ENCODE measurements at places on chromosomes 3 and 15.
A peak's percentile ranks its signal among the peaks of the same experiment; 100 is the strongest.

- no peak for DNase-seq
Observed at GRCh38 chr15:39602143-39602542, 21.3 kb downstream of the THBS1 start.

DNA sequence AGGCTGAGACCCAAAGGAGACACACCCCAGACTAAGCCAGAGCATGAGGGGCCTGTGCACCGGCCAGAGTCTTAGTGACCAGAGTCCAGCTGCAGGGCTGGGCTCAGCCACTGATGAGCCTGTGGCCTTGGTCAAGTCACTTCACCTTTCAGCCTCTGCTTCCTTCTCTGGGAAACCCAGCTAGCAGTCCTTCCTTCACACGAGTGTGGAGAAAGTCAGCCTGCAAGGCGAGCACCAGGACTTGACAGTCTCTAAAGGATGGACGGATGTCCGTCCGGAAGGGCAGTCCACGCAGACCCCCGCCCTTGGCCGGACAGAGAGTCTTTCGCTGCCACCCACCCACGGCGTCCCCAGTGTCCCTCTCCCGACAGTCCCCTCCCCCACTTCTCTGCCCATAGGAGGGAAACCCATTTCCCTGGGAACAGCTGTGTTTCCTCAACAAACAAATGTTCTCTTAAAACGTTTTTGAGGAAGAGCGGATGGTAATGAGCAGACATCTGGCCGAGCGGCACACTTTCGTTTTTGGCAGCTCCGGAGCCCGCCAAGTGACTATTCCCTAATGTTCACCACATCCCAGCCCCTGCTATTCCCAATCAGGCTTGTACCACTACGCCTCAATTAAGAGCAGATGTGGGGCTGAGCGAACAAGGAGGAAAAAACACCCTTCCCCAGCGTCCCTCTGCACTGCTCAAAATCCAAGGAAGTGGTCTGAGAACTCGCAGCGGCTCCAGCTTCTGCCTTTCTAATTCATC lies 129.1 kb upstream of the SMAD3 start:
- DNase-seq = no peak

DNA sequence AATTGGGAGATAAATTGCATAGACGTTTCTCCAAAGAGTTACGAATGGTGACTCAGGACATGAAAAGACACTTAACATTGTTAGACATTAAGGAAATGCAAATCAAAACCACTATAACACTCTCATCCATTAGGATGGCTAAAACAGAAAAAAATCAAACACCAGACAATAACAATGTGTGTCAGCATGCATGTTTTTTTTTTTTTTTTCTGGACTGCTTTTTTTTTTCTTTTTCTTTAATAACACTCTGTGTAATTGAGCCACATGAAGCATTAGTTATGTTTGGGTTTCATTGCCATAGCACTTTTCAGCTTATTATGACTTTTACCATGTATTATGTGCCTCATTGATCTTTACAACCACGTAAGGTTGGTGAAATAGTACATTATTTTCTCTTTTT lies 95.0 kb downstream of the NFKBIZ start:
- DNase-seq = no peak

DNA sequence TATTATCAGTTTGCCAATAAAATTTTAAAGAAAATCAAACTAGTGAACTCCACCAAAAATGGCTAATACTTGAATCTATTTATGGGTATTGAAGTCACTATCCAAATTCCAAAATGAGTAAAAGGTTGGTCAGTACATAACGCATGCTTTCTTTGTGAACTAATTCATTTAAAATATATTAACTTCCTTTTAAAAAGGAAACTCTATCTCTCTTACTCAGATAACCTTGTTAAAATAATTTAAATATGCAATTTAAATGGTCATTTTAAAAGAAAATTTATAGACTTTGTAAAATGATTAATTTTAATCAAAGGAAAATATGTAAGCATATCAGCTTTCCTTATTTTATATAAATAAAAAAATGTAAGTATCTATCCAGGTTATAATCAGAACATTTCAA lies 419.4 kb upstream of the ZNF385D start:
- no peak for DNase-seq

- no peak for DNase-seq
Observed at GRCh38 chr15:61503383-61503969, 274.4 kb upstream of the RORA start.

DNA sequence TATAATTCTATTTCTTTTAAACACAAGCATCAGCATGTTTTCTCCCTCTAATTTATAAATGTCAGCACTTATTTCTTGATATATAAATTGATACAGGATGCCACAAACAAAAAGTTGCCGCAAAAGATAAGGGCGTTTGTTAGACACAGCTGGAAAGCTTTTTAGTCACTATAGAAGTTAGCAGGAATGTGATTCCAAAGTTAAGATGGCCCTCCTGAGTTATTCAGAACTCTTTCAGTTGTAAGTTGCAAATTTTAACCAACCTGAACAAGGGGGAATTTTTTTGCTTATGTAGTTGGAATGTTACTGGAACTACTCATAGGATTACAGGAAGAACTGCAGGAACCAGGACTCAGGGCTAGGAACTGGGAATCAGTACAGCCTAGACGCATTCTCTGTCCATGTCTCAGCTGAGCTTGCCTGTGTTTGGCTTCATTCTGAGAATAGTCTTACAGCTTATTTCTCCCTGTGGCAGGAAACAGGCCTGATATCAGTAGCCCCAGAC lies 166.3 kb downstream of the VGLL4 start:
- DNase-seq = no peak

DNA sequence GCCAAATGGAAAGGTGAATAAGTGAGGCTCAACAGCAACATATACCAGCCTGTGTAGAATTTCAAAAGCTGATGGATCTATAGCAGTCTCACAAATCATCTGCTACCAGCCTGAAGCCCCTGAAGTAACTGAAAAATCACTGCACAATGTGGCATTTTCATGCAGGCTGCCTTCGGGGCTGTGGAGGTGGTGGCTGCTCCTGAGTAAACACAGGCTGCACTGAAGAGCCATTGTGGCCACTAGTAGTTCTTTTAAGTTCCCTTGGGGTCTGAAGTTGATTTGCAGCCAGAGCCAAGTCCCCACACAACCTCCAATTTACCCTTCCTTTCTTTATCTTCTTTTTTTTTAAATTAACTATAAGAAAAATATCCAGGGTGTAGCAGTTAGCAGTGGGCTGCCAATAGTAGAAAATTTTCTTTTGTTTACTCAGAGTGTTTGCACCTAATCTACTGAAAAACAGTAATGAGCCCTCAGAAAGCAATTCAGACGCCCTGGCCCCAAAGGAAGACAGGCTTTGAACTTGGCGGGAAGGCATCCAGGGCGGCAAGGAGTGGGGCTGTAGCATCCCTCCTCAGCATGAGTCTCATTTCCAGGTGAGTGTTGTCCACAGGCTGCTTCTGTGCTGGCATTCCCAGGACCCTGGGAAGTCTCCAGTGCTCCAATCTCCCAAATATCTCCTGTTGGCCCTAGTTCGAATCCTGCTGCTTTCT lies 13.3 kb upstream of the SUSD5 start:
- DNase-seq = no peak

- DNase-seq = no peak
Observed at GRCh38 chr15:55696221-55696620, 46.7 kb downstream of the PRTG start.

DNA sequence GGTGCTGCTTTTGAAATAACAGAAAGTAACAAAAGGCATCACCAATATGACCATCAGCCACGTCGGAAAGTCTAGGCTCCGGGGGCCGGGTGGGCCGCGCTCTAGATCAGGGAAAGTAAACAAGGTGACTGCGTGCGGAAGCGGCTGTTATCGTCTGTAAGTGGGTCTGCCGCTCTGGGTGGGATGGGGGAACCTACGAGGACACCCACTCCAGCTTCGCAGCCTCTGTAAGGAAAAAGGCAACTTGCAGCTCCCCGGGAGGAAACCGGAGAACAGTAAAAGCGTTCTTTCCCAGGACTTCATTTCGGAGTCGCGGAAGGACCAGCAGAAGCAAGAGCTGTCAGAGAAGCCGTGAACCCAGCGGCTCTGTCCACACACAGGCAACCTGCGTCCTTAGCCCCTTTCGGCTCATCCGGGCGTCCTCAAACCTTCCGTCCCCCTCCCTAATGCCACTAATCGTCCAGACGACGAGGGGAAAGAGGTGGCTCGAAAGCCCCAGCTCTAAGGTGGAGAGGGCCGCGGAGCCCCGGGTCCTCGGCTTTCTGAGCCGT lies 461 bp downstream of the XRN1 start:
- DNase-seq = no peak

GRCh38 chr3:156404217-156404616 lies 150.7 kb downstream of the SSR3 start:
- DNase-seq = no peak

DNA sequence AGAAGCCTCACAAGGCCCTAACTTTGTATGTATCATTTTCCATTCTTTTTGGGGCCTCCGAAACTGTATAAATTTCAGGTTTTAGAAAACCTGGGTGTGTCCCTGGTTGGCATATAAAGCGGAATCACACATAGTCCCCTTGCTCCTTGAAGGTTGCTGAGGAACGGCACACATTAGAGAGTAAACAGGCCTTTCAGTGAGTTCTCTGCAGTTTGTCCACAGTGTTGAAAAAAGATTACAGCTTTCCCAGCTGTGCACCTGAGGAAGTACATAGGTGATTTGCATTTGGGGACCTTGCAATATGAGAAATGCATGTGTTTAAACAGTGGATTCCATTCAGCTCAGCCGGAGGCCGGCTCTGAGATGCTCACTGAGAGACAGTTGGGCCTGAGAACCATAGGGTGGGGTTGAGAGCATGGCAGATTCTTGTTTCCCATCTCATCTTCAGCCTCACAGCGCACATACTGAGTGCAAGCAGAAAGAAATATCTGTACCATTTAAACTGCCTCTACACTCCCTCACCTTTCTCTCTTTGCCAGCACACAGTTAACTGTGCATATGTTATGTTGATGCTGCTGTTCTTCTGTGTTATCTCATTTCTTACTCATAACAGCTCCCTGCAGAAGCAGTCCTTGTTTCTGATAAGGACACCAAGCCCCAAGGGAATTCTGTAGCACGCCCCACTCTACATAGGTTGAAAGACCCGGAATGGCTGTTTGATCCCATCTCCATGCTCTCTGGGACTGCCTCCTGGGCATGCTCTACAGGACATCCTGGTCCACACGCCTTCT lies 60.4 kb downstream of the BOC start:
- no peak for DNase-seq

DNA sequence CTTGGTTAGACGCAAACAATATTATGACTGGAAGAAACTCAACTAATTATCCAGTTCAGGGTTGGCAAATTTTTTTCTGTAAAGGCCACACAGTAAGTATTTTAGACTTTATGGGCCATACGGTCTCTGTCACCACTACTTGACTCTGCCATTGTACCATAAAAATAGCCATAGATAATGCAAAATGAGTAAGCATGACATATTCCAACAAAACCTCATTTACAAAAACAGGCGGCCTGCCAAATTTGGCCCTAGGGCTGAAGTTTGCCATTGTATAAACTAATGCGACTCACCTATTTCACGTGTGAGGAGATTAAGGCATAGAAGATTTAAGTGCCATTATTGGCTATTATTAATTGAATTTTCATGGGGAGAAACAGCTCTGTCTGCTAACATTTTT lies 116.8 kb upstream of the CNTN6 start:
- no peak for DNase-seq

GRCh38 chr15:46366360-46367007 lies 731.7 kb downstream of the SQOR start:
- no peak for DNase-seq

GRCh38 chr3:187327845-187328244 lies 36.3 kb upstream of the MASP1 start:
- no peak for DNase-seq

DNA sequence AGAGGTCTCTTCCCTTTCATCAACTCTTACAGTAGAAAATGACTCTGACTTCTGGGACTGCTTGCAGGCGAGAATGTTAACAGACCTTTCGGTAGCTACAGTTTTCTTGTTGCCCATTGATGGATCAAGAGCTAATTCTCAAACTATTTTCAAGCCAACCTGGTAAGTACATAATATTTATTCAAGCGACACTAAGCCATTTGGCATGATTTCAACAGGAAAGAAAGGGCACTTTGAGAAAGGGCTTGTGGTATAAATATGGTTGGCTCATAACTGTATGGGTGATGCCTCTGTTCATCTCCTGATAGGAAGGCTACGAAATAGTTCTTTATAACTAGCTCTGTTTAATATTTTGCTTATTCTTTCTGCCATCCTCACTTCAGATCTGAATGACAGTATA lies 196.2 kb upstream of the CNTN4 start:
- no peak for DNase-seq

DNA sequence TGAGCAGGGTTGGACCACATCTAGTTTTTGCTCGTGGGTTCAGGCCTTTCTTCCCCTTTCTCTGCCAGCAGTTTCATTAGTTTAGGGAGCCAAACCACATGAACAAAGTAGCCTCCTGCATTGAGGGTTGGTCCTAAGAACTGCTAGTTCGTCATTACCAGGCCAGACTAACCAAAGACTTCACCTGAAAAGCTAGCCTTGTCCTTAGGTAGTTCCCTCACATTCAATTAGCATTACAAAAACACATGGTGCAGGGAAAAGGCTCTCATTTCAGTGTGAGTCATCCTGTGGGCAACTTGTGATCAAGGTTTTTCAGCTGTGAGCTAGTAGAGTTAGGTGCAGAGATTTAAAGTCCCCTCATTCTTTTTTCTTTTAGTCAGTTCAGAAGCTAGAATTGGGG lies 279.3 kb upstream of the CTNNB1 start:
- DNase-seq = no peak

GRCh38 chr3:190302212-190302867 lies 19.9 kb downstream of the CLDN1 start:
- DNase-seq = no peak

DNA sequence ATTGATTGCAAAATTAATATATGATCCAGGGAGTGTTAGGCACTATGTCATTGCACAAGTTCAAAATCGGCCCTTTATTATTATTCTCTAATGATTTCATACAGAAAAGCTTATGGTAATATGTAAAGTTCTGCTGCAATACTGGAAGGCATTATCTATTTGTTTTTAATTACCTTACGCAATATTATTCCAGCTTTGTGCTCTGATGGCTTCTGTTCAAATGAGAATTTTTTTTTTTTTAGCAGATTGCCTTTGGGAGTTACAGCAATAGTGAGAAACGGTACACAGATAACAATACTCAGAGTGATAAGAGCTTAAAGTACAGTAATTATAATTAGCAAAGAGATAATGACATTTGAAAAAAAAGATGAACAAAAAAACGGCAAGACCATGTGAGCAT lies 602.2 kb upstream of the ALCAM start:
- no peak for DNase-seq

- DNase-seq = no peak
Observed at GRCh38 chr3:73427048-73427706, 197.6 kb downstream of the PDZRN3 start.

GRCh38 chr3:38084334-38085310 lies 45.6 kb downstream of the DLEC1 start:
- peak; percentile 47 for DNase-seq

GRCh38 chr15:71810256-71811035 lies at the start of gene NR2E3:
Gene NR2E3, plus strand, starts transcription at chr15:71810554. Its CDS starts 190 bp downstream, at chr15:71810744.
- no peak for DNase-seq

GRCh38 chr3:127367593-127367992 lies 79.7 kb upstream of the PRR20G start:
- peak; percentile 9 for DNase-seq

- no peak for DNase-seq
Observed at GRCh38 chr15:91307601-91308000, 207.5 kb downstream of the SV2B start.

- DNase-seq = peak; percentile 71
Observed at GRCh38 chr15:59622289-59622688, 10.7 kb downstream of the GCNT3 start.

Data from D341Med (cell line).